ENCODE measurements at places on chromosomes 11 and 22. TPM values are rescaled to one million over a fixed set of nuclear protein-coding genes. Genes with fewer than 3 reads are reported as not detected.

Gene GLYATL1
- not detected for total RNA-seq

Gene MUC5AC
- under 0.01 TPM for total RNA-seq

Gene TESMIN
- 50.5 TPM for total RNA-seq

Gene PRR33
- not detected for total RNA-seq

DNA sequence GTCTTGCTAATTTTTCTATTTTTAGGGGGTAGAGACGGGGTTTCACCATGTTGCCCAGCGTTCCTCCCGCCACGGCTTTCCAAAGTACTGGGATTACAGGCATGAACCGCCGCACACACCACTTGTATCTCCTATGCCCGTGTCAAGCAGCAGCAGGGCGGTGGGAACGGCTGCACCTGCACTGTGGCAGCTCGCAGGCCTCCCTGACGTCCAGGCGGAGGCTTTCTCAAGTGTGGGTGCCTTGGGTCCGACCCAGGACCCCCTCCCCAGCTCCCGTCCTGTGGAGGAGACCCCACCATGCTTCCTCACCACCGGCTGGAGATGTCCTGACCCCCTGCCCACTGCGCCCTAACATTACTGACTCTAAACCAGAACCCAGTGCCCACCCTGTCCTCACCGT is 25.7 kb downstream of the TSPAN4 start:
- no peak for DNase-seq

GRCh38 chr11:44915004-44915403 is 35.7 kb downstream of the TP53I11 start:
- no peak for DNase-seq

GRCh38 chr22:49514641-49515040 is 313.0 kb downstream of the BRD1 start:
- DNase-seq: no peak

DNA sequence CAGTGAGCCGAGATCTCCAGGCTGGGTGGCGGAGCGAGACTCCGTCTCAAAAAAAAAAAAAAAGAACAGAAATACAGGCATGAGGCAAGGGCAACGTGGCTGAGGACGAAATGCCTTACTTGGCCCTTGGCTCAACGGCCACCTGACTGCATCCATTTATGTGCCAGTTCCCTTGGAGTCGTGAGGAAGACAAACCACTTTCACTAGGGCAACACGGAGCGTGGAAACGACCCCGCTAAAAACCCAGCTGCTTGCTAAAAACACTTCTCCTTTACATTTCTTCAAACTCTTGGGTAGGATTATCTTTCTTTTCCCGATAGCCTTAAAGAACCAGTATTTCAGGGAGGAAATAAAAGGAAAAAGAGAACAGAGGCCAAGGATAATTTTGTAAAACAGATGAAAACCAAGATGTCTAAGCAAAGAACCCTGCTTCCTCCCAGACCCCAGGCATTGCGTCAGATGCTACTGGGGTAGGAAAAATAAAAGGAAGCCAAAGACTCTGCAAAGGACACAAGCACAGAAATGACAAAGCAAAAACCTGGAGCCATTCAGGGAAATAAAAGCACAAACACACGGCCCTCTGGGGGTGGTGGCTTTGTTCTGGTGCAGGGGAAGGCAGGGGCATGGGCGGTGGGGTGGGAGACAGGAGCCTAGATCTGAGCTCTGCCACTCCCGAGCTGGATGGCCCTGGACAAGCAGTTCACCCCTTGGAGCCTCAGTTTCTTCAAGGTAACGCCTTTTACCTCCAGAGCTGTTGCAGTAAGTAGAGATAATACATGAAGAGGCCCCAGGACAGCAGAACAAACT is 37.0 kb downstream of the PC start:
- no peak for DNase-seq

- no peak for DNase-seq
Measured at GRCh38 chr11:118592616-118593367, 14.6 kb upstream of the PHLDB1 start.
